Activated effector memory CD4-positive, alpha-beta T cell treated with anti-CD3 and anti-CD28 coated beads, Interleukin-2, amount 50 U/mL, for 16 hours (primary cell): ENCODE measurements at places on chromosomes 4 and X.

- no peak for DNase-seq
Measured at GRCh38 chr4:120855307-120856001, 67.1 kb downstream of the PRDM5 start.

DNA sequence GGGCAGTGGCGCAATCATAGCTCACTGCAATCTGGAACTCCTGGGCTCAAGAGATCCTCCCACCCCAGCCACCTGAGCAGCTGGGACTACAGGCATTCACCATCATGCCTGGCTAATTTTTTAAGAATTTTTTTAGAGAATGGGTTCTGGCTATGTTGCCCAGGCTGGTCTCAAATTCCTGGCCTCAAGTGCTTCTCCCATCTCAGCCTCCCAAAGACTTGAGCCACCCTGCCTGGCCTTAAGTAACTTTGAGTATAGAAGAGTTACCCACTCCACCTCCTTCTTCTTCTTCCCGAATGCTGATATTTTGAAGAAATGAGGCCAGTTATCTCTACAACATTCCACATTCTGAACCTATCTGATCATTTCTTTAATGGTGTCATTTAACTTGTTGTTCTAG lies 72.4 kb upstream of the WWC2 start:
- DNase-seq = no peak

- no peak for DNase-seq
Measured at GRCh38 chr4:166823126-166823525, 411.2 kb downstream of the SPOCK3 start.

- DNase-seq = no peak
Measured at GRCh38 chrX:115912372-115912897, 258.1 kb upstream of the AGTR2 start.

DNA sequence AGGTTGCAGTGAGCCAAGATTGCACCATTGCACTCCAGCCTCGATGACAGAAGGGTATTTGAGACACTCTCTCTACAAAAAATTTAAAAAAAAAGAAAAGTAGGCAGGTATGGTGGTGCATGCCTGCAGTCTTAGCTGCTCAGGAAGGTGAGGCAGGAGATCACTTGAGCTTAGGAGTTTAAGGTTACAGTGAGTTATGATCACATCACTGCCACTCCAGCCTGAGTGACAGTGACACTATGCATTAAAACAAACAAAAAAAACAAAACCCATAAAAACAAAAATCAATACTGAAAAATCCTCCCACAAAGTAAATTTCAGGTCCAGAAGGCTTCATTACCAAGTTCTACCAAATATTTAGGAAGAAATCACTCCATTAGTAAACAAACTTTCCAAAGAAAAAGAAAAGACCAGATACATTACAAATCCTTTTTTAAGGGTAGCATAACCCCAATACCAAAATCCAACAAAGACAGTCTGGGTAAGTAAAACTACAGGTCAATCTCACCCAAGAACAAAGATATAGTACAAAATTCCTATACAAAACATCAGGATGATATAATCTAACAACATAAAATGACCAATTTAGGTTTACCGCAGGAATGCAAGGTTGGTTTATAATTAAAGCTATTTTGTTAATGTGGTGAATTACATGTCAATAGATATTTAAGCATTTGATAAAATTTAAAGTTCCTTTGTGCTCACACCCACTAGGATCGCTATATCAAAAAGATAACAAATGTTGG lies 11.7 kb downstream of the NELFA start:
- DNase-seq = no peak

DNA sequence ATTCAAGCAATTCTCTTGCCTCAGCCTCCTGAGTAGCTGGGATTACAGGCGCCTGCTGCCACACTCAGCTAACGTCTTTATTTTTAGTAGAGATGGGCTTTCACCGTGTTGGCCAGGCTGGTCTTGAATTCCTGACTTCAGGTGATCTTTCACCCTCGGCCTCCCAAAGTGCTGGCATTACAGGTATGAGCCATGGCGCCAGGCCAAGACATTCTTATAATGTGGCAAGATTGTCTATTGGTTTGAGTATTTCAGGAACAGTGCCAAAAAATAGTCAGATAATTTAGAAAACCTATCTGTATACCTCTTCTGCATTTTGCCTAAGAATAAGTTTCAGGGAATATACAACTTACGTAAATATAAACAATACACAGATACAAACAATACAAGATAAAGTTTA lies 136.8 kb downstream of the TMA16 start:
- DNase-seq = no peak

DNA sequence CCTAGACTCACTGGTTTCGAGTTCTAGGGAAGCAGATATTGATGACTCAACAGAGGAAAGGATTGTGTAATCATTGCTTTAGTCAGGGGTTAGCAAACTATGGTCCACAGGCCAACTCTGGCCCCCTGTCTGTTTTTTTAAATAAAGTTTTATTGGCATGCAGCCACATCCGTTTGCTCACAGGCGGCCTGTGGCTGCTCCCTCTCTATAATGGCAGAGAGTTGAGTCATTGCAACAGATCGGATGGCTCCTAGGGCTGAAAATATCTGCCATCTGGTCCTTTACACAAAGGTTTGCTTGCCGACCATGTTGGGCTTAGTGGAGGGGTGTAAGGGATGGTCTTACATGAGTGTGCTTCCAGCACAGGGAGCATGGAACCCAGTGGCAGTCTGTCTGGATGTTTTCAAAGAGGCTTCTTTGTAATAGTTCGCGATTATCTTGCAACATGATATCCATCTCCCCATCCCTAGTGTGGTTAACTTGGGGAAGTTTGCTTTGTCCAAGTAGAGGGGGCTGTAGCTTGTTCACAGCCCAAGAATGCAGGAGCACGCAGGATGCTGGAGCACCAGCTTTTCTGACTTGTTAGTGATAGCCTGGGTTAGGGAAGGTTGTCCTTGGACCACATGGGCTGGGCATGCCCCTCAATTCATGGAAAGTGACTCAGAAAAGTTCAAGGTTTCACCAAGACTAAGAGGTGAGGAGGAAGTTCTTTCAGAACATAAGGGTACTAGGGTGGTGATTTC lies 59.3 kb upstream of the CLDN34 start:
- DNase-seq = no peak

GRCh38 chr4:37762294-37762990 lies 64.0 kb upstream of the PGM2 start:
- DNase-seq = no peak

DNA sequence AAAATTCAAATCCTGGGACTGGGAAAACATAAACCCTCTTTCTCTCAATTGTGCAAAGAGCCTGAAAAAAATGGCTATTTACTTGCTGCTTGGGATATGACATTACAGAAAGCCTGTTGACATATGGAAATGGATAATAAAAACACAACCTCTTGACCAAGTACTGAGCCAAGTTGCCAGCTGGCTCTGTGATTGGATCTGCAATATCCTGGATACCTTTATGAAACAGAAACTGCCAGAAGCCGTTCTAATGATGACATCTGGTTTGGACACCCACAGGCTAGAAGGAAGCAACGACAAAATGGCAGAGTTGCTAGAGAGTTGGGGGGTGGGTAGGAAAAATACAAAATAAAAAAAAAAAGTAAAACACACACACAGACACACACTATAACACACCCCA lies 481.4 kb downstream of the FAT4 start:
- DNase-seq = no peak

DNA sequence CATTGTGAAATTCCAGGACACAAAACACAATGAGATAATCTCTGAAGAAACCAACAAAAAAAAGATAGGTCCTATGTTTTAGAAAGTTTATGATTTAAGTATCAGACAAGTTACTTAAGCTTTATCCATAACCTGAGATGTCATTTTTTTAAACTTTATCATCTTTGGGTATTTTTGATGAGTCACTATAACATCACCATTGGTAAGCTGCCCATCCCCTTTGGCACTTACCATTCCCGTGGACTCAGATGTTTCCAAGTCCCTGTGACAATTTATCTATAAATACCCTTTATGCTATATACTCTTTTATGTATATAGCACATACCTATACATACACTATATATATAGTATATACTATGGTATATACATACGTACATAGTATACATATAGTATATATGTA lies 198.9 kb upstream of the GEMIN8 start:
- DNase-seq = no peak

- no peak for DNase-seq
Measured at GRCh38 chr4:113541933-113542332, 219.6 kb downstream of the CAMK2D start.

DNA sequence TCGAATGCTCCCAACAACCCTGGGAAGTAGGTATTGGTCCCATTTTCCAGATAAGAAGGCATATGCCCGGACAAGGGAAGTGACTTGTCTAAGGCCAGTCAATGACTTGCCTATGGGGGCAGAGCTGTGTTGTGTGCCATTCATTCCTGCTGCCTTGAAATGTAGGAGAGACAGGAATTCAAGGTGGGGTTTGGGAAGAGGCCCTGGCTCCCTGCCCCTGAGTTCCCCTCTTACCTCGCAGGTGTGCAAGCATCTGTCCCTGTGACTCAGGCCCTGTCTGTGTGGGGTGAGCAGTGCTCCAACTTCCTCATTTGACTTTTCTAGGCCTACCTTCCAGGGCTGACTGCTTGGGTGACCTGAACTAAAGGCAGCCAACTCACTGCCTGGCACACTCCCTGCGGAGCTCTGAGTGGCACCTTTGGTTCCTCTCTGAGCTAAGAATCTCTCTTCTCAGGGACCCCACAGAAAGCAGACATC lies 5.1 kb downstream of the EFNB1 start:
- DNase-seq = no peak

DNA sequence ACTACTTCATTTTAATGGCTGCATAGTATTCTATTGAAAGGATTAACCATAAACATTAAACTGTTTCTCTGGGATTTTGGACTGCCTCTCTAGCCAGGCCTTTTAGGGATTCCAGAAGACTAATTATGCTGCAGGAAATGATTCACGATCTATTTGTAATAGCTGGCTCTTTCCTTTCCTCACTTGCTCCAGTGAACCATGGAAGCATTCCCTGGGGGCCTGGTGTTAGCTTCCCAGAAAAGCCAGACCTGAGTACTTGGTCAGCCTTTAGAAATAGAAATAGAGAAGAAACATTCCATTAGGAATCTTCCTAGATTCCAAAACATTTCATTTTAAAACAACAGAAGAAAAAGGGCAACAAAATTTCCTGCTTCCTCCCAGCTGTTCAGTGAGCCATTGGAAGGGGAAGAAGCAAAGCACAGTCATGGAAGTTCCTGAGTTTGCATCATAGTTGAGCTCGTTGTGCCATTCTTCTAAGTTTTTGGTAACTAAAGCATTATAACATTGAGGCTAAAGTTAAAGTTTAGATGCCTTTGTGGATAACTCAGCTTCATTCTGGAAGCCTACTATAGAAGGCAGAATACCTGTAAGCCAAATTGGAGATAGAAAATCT lies 83.5 kb downstream of the NPNT start:
- DNase-seq = no peak

DNA sequence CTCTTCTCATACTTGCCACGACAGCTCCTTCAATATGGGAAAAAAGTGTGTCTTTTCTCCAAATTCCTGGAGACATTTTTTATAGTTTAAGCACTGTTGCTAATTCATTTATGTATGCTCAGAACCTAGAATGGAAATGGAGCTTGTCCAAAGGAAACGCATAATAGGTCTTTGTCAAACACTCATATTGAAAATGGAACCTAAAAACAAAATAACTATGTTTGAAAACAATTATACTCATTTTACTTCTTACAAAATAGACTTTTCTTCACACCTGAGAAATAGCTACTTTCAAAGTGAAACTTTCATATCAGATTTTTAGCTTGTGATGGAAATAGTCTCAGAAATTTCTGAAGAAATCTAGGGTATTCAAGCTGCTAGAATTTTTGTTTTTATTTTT lies 529.7 kb upstream of the BOD1L1 start:
- no peak for DNase-seq

GRCh38 chr4:73661646-73662119 lies 41.4 kb upstream of the RASSF6 start:
- no peak for DNase-seq

DNA sequence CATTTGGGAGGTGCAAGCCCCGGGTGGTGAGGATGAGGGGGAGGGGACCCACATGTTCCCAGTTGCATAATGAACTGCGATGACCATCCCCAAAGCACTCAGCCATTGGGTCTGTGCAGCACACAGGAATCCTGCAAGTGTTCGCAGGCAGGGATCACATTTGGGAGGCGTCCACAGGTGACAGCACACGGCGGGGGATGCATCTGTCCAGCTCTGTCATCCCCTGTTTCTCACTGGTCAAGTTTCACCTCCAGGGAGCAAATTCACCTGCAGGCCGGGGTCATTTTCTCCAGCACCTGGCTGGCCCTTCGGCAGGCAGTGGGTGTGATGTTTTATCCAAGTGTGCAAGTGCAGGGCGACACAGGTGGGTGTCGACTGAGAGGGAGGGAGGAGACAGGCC lies 33.3 kb upstream of the SORCS2 start:
- peak; percentile 25 for DNase-seq

- DNase-seq = no peak
Measured at GRCh38 chrX:48698306-48698705, 1.8 kb downstream of the SUV39H1 start.

DNA sequence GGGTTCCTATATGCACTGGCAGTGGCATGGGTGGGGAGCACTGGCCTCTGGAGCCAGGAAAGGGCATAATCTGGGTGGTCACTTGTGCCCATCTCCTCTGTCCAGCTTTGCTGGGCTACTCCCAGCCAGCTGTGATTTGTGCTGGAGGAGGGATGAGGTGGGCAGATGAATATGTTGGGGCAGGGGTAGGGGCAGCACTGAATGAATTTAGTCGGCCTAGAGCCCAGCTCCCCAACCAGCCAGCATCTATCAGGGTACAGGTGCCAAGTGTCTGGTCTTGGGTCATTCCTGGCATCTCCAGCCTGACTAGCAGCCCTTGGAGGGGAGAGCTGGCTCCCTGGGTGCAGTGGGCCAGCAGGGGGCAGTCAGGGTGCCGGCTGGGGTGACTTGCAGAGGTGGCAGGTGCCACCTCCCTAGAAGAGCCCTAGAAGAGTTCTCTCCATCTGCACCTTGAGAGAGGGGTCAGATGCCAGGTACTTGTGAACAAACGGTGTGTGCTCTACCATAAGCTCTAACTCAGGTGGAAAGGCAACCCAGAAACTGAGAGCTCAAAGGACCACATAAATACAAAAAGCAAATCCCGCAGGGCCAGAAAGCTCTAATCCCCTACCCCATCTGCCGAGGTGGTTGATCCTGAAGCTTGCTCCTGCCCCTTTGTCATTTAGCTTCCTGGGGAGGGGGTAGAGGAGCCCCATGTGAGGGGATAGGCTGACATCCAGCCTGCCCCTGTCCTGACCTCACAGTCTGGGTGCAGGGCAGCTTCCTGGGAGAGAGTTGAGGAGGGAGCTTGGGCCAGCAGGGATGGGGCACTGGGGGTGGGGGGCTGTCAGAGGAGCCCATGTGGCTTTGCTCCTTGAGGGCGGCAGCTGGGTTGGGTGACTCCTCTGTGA lies 2.2 kb downstream of the SORCS2 start:
- DNase-seq = peak; percentile 66

DNA sequence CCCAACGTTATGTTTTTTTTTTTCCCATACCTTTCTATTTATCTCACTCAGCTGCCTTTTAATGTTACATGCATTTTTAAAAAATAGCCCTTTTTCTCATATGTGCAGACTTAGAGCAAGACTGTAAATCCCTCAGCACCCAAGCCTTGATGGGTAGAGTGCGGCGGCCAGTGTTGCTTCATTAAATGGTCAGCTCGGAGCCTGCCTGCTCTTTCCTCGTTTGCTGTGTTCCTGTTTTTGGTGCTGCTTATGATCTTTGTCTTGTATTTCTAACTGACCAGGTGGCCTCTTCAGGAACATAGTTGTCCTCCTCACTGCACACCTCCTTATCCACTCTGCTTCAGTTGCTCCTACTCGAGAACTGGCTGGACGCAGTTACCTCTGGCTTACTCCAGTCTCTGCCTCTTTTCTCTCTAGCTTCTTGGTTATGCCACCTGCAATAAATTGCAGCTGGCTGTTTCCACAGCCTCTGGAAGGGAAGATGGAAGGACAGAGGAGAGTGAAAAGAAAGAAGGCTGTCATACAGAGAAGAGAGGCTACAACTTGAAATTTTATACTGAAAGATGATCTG lies 10.7 kb downstream of the RBPJ start:
- DNase-seq = no peak
